CD8-positive, alpha-beta memory T cell (primary cell): ENCODE measurements at places on chromosomes 3 and 15. TPM values are rescaled to one million over a fixed set of nuclear protein-coding genes. Genes with fewer than 3 reads are reported as not detected.

The PIK3CA gene
- total RNA-seq, result 18.8 TPM

The GOLGA6B gene
- total RNA-seq, result not detected

The APOD gene
- total RNA-seq, result not detected

The LDHAL6B gene
- total RNA-seq, result not detected

The ADAMTS9 gene
- not detected for total RNA-seq

The MORC1 gene
- total RNA-seq, result not detected

The PLAAT1 gene
- not detected for total RNA-seq

The SLC24A5 gene
- total RNA-seq, result not detected

The RBP2 gene
- total RNA-seq, result not detected

The MOBP gene
- total RNA-seq, result not detected

The TNFAIP8L3 gene
- 1.7 TPM for total RNA-seq

The GNAT1 gene
- not detected for total RNA-seq

The DUOXA1 gene
- 0.09 TPM for total RNA-seq

DNA sequence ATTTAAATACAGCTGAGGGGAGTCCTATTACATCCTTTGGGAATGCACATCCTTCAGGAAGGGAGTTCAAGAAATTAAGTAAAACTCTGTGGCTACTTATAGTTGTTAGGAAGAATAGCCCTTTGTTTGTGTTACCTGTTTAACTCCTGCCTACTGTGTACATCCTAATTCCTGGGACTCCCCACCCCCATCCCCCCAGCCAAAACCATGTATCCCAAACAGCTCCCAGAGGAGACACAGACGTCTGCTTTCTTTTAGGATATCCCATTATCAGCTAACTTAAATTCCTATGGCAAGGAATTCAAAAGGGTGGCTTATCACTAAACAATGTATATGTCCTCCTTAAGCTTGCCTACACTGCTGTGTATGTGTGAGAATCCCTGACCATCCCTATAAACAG lies 581.7 kb downstream of the DIPK2A start:
- H3K27me3 ChIP-seq, result no peaks in the 10 kb centered on the region
- no peak overlapping the region for H3K27ac ChIP-seq
- no peaks in the 10 kb centered on the region for H3K4me1 ChIP-seq
- no peak for DNase-seq

GRCh38 chr3:156498307-156498706 lies 56.6 kb downstream of the SSR3 start:
- H3K36me3 ChIP-seq, result no peaks in the 10 kb centered on the region
- H3K27me3 ChIP-seq, result no peaks in the 10 kb centered on the region
- H3K4me1 ChIP-seq, result no peaks in the 10 kb centered on the region
- H3K27ac ChIP-seq, result no peak overlapping the region
- DNase-seq, result no peak
- H3K4me3 ChIP-seq, result no peak overlapping the region

DNA sequence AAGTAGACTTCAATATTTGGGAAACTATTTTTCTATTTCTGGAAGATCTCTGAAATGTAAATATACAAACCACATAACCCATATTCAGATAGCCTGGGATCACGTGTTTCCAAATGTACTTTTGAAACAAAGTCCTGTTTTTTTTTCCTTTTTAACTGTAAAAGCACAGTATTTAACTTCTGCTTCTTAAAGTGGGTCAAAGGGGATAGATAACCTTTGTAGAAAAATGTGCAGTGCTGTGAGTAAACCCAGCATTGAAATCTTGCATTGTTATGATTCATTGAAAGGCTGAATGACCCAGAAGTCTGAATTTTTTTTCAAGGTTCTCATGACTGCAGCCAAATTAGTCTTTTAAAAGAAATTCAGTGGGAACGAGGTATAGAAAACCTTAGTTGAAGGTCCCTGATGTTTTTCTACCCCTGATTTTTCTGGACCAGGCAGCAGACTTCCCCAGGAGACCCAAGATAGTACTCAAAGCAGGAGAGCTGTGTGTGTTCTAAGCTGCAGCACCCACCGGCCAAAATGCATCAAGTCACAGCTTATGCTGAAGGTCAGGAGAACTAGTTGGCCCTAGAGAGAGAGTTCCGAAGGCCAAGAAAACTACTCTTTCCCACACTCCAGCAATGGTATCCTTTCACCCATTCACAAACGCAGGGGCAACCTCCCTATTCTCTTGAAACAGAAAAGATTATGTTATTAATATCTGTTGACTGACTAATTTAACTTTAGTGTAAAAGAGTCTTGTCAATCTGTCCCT lies 43.6 kb upstream of the APH1B start:
- no peaks in the 10 kb centered on the region for H3K36me3 ChIP-seq
- H3K27me3 ChIP-seq, result no peaks in the 10 kb centered on the region

- DNase-seq, result no peak
- H3K4me3 ChIP-seq, result no peak overlapping the region
- H3K36me3 ChIP-seq, result no peaks in the 10 kb centered on the region
- no peak overlapping the region for H3K27ac ChIP-seq
- H3K27me3 ChIP-seq, result no peaks in the 10 kb centered on the region
Observed at GRCh38 chr3:117898722-117899522, 1135.7 kb downstream of the IGSF11 start.

- no peaks in the 10 kb centered on the region for H3K4me1 ChIP-seq
- DNase-seq, result no peak
- no peak overlapping the region for H3K4me3 ChIP-seq
- no peak overlapping the region for H3K27ac ChIP-seq
- no peaks in the 10 kb centered on the region for H3K36me3 ChIP-seq
Observed at GRCh38 chr3:56456117-56456516, 12.2 kb downstream of the ERC2 start.

DNA sequence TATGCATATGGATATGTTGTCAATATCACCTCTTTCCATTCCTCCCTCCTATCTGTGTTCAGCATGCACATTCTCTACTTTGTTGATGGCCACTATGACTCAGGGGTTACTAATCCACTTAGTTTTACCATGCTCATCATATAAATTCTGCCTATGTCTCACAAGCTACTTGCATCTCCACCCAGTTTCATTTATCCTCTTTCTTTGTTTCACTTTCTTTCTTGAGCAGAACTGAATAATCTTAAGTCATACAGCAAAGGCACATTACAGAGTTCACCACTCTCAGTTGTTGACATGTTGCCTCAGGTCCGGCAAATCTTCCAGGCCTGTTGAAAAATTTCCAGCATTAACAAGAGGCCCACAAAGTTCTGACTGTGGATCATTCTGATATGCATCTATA lies 71.5 kb downstream of the SSR3 start:
- peak; percentile 21 for DNase-seq
- H3K4me1 ChIP-seq, result peaks cover 34% of the 10 kb centered on the region
- no peaks in the 10 kb centered on the region for H3K36me3 ChIP-seq
- H3K27ac ChIP-seq, result peak overlapping the region; percentile 58
- peak overlapping the region; percentile 51 for H3K4me3 ChIP-seq

- H3K4me3 ChIP-seq, result no peak overlapping the region
- H3K4me1 ChIP-seq, result peaks cover 6% of the 10 kb centered on the region
- no peak for DNase-seq
- H3K27ac ChIP-seq, result no peak overlapping the region
- H3K36me3 ChIP-seq, result no peaks in the 10 kb centered on the region
Observed at GRCh38 chr3:66428733-66429132, 72.1 kb downstream of the LRIG1 start.

- no peaks in the 10 kb centered on the region for H3K36me3 ChIP-seq
- DNase-seq, result no peak
- no peak overlapping the region for H3K27ac ChIP-seq
Observed at GRCh38 chr3:111324645-111325044, 217.4 kb upstream of the CD96 start.

- no peaks in the 10 kb centered on the region for H3K36me3 ChIP-seq
- H3K27me3 ChIP-seq, result no peaks in the 10 kb centered on the region
- peak overlapping the region; percentile 57 for H3K4me3 ChIP-seq
- peaks cover 12% of the 10 kb centered on the region for H3K4me1 ChIP-seq
- H3K27ac ChIP-seq, result peak overlapping the region; percentile 75
- no peak for DNase-seq
Observed at GRCh38 chr3:46407970-46408369, 911 bp downstream of the CCRL2 start.

GRCh38 chr15:101024073-101024695 lies 105.0 kb downstream of the LRRK1 start:
- H3K36me3 ChIP-seq, result no peaks in the 10 kb centered on the region
- no peak for DNase-seq
- H3K4me3 ChIP-seq, result no peak overlapping the region
- H3K27ac ChIP-seq, result no peak overlapping the region

GRCh38 chr15:46413799-46414198 lies 779.0 kb downstream of the SQOR start:
- H3K4me1 ChIP-seq, result no peaks in the 10 kb centered on the region
- no peaks in the 10 kb centered on the region for H3K27me3 ChIP-seq
- no peak overlapping the region for H3K4me3 ChIP-seq
- H3K36me3 ChIP-seq, result no peaks in the 10 kb centered on the region
- no peak overlapping the region for H3K27ac ChIP-seq

GRCh38 chr15:71548401-71548807 lies 261.9 kb upstream of the NR2E3 start:
- no peak overlapping the region for H3K4me3 ChIP-seq
- no peaks in the 10 kb centered on the region for H3K36me3 ChIP-seq
- no peaks in the 10 kb centered on the region for H3K4me1 ChIP-seq
- DNase-seq, result no peak
- H3K27me3 ChIP-seq, result no peaks in the 10 kb centered on the region

DNA sequence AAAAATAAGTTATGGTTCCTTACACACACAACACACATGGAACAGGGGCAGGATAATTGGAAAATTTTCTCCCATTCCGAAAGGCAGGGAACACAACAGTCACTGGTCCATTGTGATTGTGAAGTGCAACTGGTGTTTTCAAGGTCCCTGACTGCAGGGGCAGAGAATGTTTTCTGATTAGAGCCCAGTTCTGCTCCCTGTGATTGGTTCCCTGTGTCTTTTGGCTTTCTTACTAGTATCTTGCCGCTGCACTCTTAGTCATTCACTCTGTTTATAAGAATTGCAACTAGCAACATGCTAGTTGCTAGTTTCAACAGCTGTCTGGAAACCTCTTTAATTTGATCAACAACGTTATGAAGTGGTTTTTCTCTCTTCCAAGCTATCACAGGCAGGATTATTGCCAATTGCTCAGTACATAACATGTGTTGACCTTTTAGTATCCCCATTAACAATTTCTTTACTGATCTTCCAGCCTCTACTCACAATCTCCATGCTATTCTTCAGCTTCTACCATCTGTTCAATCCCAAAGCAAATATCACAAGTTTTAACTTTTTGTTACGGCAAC lies 177.5 kb downstream of the EPHA6 start:
- H3K27me3 ChIP-seq, result no peaks in the 10 kb centered on the region
- no peak overlapping the region for H3K27ac ChIP-seq

GRCh38 chr15:34883042-34883441 lies 86.5 kb downstream of the AQR start:
- H3K4me3 ChIP-seq, result no peak overlapping the region
- H3K27me3 ChIP-seq, result no peaks in the 10 kb centered on the region
- H3K36me3 ChIP-seq, result peaks cover 13% of the 10 kb centered on the region
- no peaks in the 10 kb centered on the region for H3K4me1 ChIP-seq
- no peak overlapping the region for H3K27ac ChIP-seq

- H3K27ac ChIP-seq, result no peak overlapping the region
- no peak overlapping the region for H3K4me3 ChIP-seq
- no peaks in the 10 kb centered on the region for H3K36me3 ChIP-seq
- H3K27me3 ChIP-seq, result no peaks in the 10 kb centered on the region
- no peak for DNase-seq
Observed at GRCh38 chr3:5231074-5231473, 43.6 kb downstream of the EDEM1 start.

GRCh38 chr15:60212536-60212935 lies 185.2 kb downstream of the ANXA2 start:
- DNase-seq, result no peak
- no peaks in the 10 kb centered on the region for H3K36me3 ChIP-seq
- H3K4me1 ChIP-seq, result no peaks in the 10 kb centered on the region
- H3K27me3 ChIP-seq, result peaks cover 3% of the 10 kb centered on the region
- no peak overlapping the region for H3K4me3 ChIP-seq

- H3K4me1 ChIP-seq, result no peaks in the 10 kb centered on the region
- no peak overlapping the region for H3K4me3 ChIP-seq
- no peak overlapping the region for H3K27ac ChIP-seq
- no peak for DNase-seq
Observed at GRCh38 chr3:184537885-184538665, 23.5 kb upstream of the EPHB3 start.

DNA sequence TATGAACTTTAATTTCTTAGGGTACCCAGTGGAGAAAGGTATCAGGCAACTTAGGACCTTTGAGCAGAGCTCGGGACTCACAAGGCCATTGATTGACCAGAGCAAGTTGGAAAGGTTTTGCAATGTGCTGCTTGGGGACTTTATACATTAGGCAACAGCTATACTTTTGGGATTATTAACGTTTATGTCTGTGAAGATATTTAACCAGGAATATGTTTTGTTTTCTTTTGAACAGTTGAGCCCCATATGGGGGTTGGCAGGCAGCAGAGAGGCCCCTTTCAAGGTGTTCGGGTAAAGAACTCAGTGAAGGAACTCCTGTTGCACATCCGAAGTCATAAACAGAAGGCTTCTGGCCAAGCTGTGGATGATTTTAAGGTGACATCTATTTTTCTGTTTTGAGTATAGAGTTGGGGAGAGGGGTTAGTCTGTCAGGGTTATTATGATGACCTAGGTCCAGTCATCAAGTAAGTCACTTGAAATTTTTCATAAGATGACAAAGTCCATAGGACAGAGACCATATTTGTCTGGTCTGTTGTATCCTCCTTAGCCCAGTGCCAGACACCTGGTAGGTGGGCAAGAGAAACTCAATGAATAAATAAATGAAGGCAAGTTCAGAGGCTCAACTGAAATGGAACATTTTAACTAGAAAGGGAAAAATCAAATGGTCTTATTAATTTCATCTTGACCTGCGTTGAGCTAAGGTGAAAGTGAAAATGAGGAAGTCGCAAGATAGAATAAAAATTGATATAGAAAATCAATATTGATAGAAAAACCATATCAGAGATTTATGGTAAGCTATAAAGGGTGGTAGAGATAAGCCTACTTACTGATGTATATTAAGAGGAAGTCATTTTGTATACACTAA lies 2.8 kb downstream of the NFKBIZ start:
- peaks cover 52% of the 10 kb centered on the region for H3K36me3 ChIP-seq
- peaks cover 42% of the 10 kb centered on the region for H3K4me1 ChIP-seq
- DNase-seq, result no peak
- no peaks in the 10 kb centered on the region for H3K27me3 ChIP-seq
- H3K27ac ChIP-seq, result no peak overlapping the region

GRCh38 chr3:13495351-13495813 lies 15.3 kb downstream of the HDAC11 start:
- no peak overlapping the region for H3K27ac ChIP-seq
- H3K27me3 ChIP-seq, result no peaks in the 10 kb centered on the region

GRCh38 chr3:155743606-155744005 lies 1.3 kb downstream of the PLCH1 start:
- DNase-seq, result no peak
- H3K27me3 ChIP-seq, result peaks cover 17% of the 10 kb centered on the region

GRCh38 chr15:40084650-40085049 lies 24.0 kb downstream of the BMF start:
- no peak for DNase-seq
- H3K36me3 ChIP-seq, result no peaks in the 10 kb centered on the region
- H3K27me3 ChIP-seq, result no peaks in the 10 kb centered on the region

GRCh38 chr3:169405076-169405475 lies 258.4 kb downstream of the MECOM start:
- H3K4me1 ChIP-seq, result no peaks in the 10 kb centered on the region
- no peak overlapping the region for H3K27ac ChIP-seq
- DNase-seq, result no peak
- H3K27me3 ChIP-seq, result no peaks in the 10 kb centered on the region
- H3K36me3 ChIP-seq, result no peaks in the 10 kb centered on the region
- H3K4me3 ChIP-seq, result no peak overlapping the region

GRCh38 chr3:78143000-78143399 lies 1103.1 kb downstream of the ROBO2 start:
- H3K27me3 ChIP-seq, result no peaks in the 10 kb centered on the region
- H3K4me3 ChIP-seq, result no peak overlapping the region
- H3K36me3 ChIP-seq, result no peaks in the 10 kb centered on the region
- H3K27ac ChIP-seq, result no peak overlapping the region
- no peak for DNase-seq
